Activated T-cell treated with anti-CD3 and anti-CD28 coated beads for 4 hours (primary cell): ENCODE measurements at places on chromosomes 2 and 18.

- no peak for DNase-seq
These were observed 18.0 kb upstream of the ARHGAP28 start for GRCh38 chr18:6711467-6711866.

DNA sequence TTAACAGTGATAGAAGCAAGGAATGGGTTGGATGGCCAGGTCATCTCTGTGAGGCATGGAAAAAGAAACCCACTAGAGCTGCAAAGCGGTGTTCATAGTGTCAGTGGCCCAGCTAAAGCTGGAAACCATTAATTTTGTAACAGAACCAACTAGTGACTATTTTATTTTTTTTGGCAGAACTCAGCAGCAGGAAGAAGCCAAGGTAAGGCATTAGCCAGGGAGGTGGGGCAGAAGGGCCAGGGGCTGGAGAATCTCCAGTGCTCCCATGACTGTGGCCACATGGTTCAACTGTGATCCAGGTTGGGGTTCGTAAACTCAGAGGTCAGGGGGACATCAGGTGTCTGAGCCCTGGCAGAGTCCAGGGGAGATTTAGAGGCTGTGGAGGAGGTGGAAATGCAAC, 25.9 kb upstream of the YES1 start:
- DNase-seq = no peak

- no peak for DNase-seq
These were observed 31.5 kb downstream of the ROCK2 start for GRCh38 chr2:11312770-11313471.

GRCh38 chr2:85911814-85912692, 23.3 kb upstream of the ST3GAL5 start:
- DNase-seq = no peak

GRCh38 chr2:159052157-159052601, 83.7 kb downstream of the TANC1 start:
- no peak for DNase-seq

GRCh38 chr2:215906458-215906857, 106.9 kb downstream of the MREG start:
- DNase-seq = no peak

GRCh38 chr18:36493349-36494159, 196.0 kb downstream of the FHOD3 start:
- DNase-seq = no peak

GRCh38 chr2:228282376-228282775, 100.9 kb upstream of the SPHKAP start:
- DNase-seq = no peak

- DNase-seq = no peak
These were observed 146.7 kb downstream of the RPIA start for GRCh38 chr2:88838165-88838635.

GRCh38 chr2:82690757-82691411, 1768.2 kb downstream of the SUCLG1 start:
- DNase-seq = no peak

- DNase-seq = no peak
These were observed 36.1 kb upstream of the SCYGR1 start for GRCh38 chr2:227423656-227424499.

DNA sequence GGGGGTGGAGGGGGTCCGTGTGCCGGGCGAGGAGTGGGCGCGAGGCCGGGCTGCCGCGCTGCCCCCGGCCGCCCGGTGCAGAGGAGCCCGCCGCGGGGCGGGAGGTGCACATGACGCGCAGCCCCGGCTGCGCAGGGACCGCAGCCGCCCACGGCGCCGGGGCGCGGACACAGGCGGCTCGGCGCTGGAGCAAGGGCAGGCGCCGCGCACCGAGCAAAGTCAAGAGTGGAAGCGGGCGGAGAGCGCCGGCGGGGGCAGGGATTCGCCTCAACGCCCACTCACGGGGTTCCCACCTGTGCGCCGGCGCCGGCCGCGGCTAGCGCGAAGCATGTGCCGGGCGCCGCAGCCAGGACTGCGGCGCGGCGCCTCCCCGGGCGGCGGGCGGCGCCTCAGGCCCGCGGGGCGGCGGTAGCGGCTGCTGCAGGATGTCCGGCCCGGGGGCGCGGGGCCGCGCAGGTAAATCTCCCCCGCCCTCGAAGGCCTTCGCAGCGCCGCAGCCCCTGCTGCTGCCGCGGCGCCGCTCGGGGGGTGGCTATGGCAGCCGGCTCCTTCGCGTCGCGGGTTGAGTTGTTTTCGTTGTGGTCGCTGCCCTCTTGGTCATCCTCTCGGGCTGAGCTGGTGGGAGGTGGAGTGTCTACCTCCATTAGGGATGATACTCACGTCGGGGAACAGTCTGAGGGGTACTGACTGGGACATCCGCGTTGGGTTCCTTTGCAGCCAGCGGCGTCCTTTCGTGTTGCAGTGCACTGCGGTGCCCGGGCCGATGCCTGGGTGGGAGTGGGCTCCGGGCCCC, 216.3 kb upstream of the DTNA start:
- DNase-seq = no peak

DNA sequence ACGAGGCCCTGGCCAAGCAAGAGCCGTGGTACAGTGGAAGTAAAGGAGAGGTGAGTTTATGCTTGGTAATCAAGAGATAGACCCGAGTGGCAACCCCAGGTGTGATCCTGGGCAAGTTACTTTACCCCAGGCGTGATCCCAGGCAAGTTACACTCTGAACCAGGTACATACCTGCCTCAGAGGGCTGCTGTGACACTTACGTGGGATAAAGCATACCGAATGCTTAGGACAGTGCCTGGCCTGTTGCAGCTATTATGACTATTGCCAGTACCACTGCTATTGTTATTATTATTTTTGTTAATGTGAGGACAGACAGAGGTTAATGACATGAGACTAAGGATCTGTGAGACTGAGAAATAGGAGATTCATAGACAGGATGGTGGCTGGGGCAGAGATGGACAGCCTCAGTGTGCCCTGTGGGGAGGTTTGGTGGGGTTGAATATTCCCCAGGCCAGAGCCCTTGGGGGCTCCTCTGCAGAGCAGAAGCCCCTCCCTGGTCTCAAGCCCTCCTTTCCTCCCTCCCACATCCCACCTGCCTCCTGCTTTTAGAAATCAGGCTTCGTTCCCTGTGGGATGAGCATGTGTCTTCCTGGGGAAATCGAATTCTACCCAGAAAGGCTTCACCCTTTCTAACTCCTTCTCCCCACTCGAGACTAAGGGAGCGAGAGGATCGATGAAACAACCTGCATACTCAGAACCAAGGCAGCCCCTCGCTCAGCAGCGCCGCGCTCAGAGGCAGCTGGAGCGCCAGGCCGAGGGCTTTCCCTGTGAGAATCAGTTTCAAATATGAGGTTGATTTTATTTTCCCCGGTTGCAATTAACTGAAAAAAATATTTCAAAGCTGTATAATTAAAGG, 62.0 kb upstream of the SIX3 start:
- no peak for DNase-seq

DNA sequence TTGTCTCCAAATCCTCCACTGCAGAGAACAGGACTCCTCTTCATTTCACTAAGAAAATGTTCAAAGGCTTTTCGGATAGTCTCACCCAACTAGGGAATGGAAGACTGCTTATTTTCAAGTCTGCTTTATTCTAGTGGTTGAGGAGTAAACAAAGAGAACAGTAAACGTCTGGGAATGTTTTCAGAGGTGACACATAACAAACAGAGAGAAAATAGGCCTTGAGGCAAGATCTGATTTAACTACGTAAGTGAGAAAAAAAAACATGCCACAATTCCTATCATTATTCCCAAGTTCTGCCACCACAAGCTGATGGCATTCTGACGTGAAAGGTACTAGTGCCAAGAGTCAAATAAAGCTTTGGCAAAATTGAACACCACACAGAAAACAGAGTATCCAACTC, 16.7 kb upstream of the WIPF1 start:
- no peak for DNase-seq

DNA sequence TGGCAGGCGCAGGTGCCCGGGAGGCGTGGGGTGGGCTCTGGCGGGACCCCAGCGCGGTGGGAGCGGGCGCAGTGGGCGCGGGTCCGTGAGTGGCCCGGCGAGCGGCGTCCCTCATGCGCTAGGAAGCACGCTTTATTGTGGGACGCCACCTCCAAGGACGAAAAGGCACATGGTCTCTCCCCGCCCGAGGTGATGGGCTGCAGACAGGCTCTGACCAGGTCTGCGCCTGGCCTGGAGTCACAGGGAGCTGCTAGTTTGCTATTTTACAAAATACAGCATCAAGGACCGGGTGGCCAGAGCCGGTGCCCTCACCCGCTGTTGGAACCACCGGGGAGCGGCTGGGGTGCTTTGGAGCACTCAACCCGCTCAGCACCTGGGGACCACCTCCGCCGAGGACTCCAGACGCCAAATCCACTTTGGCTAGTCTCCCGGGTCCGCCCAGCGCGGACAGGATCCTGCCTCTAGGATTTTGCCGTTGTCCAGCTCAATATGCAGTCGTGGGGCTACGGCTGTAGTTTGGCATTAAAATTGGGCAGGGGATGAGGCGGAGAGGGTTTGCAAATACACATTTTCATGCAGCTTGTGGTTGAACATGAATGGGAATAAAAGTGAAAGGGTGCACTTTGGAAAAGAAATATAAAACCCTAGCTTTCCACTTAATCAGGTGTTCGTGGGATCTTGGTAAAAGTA, 65.4 kb downstream of the LRRFIP1 start:
- no peak for DNase-seq

DNA sequence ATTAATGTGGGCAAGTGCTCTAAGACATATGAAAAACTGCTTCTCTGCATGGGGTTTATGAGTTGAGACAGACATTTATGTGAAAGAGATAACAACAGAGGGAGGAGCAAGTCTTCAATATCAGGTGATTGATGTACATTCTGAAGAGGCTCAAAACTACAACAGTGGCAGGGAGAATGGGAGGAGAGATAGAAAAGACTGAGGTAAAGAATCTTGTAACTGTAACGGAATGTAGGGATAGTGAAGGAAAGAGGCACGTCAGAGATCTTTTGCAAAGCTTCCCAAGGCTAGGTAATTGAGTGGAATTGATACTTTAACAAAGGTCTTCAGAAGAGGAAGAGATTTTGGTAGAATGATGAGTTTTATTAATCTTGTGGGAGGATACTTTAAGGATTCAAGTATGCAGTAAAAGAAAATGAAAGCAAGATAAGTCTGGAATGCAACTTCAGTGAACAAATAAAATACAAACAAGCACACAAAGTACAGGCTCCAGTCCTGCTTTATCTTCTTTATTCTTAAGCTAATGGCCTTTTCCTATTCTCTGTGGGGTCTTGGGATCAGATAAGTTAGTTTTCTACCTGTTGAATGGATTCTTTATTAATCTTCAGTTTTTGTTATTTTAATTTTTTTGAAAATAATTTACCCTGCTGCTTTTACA, 15.0 kb downstream of the SMAD4 start:
- no peak for DNase-seq

- DNase-seq = peak; percentile 9
These were observed 568 bp downstream of the ARL5A start for GRCh38 chr2:151827564-151828142.

DNA sequence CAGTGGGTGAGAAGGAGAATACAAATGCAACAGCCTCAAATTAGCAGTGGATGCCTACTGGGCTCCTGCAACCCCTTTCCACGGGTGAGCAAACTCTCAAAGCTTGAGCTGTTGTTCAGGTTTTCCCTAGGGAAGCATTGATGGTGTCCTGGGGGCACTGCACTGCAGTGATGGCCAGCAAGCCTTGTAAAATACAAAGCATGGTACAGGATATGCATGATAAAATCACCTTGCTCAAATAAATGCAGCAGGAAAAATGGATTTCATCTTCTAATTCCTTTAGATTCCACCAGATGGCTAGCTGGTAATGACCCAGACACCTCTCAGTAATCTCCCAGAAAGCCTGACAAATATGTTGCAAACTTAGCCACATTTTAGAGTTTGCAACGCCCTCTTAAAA, 698.2 kb downstream of the TRIB2 start:
- no peak for DNase-seq

GRCh38 chr2:186159101-186159500, 327.0 kb upstream of the ZC3H15 start:
- DNase-seq = no peak

GRCh38 chr2:31413025-31413424, 1.5 kb downstream of the XDH start:
- DNase-seq = no peak

GRCh38 chr18:57004366-57005121, 142.3 kb upstream of the BOD1L2 start:
- DNase-seq = no peak

GRCh38 chr2:96151595-96152303, 6.5 kb upstream of the DUSP2 start:
- DNase-seq = no peak

DNA sequence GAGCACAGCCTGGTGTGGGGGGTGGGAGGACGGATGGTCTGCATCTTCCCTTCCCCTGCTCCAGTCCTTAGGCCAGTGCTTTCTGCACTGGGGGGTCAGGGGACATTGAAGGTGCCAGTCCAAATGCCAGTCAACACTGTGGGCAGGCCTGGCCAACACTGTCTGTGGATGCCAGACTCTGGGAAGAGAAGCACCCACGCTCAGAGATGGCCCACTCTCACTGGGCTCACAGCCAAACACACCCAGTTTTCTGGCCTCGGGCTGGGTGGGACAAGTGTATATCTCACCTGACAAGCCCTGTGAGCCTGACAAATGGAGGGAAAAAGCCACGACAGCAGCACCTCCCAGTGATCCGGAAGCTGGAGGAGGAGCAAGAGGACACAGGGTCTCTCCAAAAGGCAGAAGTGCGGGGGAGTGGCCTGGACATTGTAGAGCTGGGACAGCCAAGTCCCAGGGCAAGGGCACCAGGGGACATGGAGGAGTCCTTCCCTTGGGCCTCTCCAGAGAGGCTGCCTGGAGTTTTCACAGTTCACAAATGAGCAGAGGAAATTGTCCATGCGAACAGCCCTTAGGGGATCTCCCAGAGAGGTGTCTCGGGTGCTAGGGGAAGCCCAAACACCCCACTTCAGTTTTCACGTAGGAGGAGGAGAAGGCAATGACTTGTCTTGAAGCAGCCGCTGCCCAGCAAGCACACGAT, 79.3 kb downstream of the SDC1 start:
- DNase-seq = no peak

- DNase-seq = no peak
These were observed 129.8 kb upstream of the CAB39 start for GRCh38 chr2:230582851-230583283.

- DNase-seq = no peak
These were observed 253.7 kb downstream of the DYM start for GRCh38 chr18:49206717-49207116.

- no peak for DNase-seq
These were observed 20.1 kb downstream of the SMYD1 start for GRCh38 chr2:88087763-88088162.

GRCh38 chr2:170229125-170229524, 51.2 kb downstream of the MYO3B start:
- no peak for DNase-seq

- DNase-seq = no peak
These were observed 731.1 kb upstream of the SLC8A1 start for GRCh38 chr2:41182961-41183360.

DNA sequence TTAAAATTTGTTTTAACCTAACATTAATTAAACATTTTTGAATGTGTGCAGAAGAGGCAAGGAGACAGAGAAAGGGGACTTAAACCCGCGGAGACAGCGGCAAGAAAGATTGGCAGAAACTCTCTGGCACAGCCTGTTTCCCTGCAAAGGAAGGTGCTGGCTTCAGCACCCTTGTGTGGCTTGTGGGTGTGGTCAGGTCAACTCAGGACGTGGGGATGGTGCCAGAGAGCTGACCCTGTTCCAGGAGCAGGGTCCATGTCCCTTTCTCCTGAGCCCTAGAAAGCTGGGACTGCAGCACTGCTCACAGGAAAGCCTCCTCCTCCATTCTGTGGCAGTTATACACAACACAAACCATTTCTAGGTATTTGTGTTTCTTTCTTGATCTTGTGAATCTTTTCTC, 176.2 kb upstream of the ST6GAL2 start:
- no peak for DNase-seq

- DNase-seq = no peak
These were observed 10.4 kb upstream of the KCNE4 start for GRCh38 chr2:223041527-223042109.

GRCh38 chr2:127953128-127953718, 67.5 kb upstream of the AMMECR1L start:
- DNase-seq = no peak
